MCF 10A (cell line): ENCODE measurements at places on chromosomes 13 and 19. TPM values are rescaled to one million over a fixed set of nuclear protein-coding genes. Genes with fewer than 3 reads are reported as not detected.

- no peak overlapping the region for H3K4me3 ChIP-seq
- peaks cover 7% of the 10 kb centered on the region for H3K4me1 ChIP-seq
- no peaks in the 10 kb centered on the region for H3K27me3 ChIP-seq
- DNase-seq = no peak
- H3K36me3 ChIP-seq = no peaks in the 10 kb centered on the region
These were observed 3.3 kb downstream of the REEP6 start for GRCh38 chr19:1494115-1494815.

DNA sequence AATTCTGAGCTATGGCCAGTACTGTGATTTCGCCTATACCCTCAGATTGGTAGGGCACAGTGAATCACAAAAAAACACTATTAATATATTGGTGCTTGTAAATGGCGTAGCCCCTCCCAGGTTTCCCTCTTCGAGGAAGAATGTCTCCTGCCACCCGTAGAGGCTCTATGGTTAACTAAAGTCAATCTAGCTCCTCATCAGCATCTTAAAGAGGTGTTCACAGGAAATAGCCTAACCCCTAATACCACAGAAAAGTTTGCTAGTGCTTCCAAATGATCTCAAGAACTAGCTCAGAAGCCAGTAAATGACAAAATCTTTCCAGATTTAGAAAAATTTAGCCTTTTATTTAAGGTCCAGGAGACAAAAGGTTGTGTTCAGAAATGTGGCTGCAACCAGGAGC, 56.3 kb upstream of the DCT start:
- H3K4me3 ChIP-seq = no peak overlapping the region
- no peaks in the 10 kb centered on the region for H3K36me3 ChIP-seq

DNA sequence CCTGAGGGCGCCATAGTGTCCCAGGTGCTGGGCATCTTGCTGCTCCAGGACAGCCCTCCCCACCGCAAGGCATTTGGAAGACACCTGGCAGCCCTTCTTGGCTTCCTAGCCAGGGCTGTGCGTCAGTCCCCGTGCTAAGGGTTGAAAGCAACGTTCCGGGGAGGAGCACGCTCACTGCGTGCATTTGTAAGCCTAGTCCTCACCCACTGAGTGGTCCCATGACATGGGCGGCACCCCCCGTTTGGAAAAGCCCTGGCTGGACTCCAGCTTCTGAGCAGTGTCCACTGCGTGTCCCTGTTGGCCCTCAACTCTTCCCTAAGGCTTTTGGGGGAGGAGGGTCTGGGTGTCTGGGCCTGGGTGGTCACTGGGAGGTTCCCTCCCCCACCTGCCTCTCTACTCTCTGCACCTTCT, 76.3 kb upstream of the GPR183 start:
- no peak overlapping the region for H3K27ac ChIP-seq
- no peaks in the 10 kb centered on the region for H3K27me3 ChIP-seq
- DNase-seq = no peak
- peaks cover 18% of the 10 kb centered on the region for H3K4me1 ChIP-seq

Gene MYO1F
- 0.16 and 0.27 TPM in 2 replicates for total RNA-seq

Gene KLF1
- not detected in 2 replicates for total RNA-seq
